ENCODE measurements at places on chromosomes 12 and 14.

- no peak for DNase-seq
- no peak overlapping the region for H3K27ac ChIP-seq
- no peaks in the 10 kb centered on the region for H3K4me1 ChIP-seq
- no peaks in the 10 kb centered on the region for H3K27me3 ChIP-seq
- H3K4me3 ChIP-seq: no peak overlapping the region
Observed at GRCh38 chr12:100793182-100793581, 1.4 kb upstream of the ANO4 start.

DNA sequence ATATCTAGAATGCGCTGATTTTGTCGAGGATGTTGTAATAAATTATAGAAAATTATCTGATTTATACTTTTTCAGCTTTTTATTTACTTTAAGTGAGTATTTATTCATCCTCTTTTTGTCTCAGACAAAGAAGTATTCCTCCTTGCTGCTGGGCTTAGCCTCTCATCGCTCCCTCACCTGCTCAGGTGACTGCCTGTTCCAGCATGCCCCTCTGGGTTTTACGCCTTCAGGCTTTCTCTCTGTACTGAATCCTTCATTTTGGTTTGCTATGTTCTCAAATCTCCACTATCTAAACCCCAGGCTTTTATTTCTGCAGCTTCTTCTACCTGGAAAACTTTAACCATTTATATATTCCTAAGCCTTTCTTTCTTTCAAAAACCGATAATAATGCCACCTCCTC, 1650.9 kb upstream of the SEL1L start:
- no peaks in the 10 kb centered on the region for H3K27me3 ChIP-seq
- no peak overlapping the region for H3K27ac ChIP-seq
- no peaks in the 10 kb centered on the region for H3K36me3 ChIP-seq
- H3K4me1 ChIP-seq: no peaks in the 10 kb centered on the region
- H3K4me3 ChIP-seq: no peak overlapping the region

GRCh38 chr14:61647704-61648103, 47.6 kb upstream of the HIF1A start:
- H3K4me3 ChIP-seq: no peak overlapping the region
- H3K27me3 ChIP-seq: no peaks in the 10 kb centered on the region
- DNase-seq: no peak
- no peaks in the 10 kb centered on the region for H3K36me3 ChIP-seq

- H3K27ac ChIP-seq: no peak overlapping the region
- no peaks in the 10 kb centered on the region for H3K27me3 ChIP-seq
- DNase-seq: no peak
- H3K4me1 ChIP-seq: no peaks in the 10 kb centered on the region
Observed at GRCh38 chr12:117370588-117370987, 9.2 kb upstream of the NOS1 start.

- H3K27me3 ChIP-seq: no peaks in the 10 kb centered on the region
- no peak for DNase-seq
- H3K36me3 ChIP-seq: no peaks in the 10 kb centered on the region
- no peak overlapping the region for H3K4me3 ChIP-seq
Observed at GRCh38 chr14:32047791-32048190, 29.3 kb upstream of the ARHGAP5 start.
